GM23248 (cell line): ENCODE measurements at places on chromosomes 11 and 22.
A peak's percentile ranks its signal among the peaks of the same experiment; 100 is the strongest.

- no peaks in the 10 kb centered on the region for H3K4me1 ChIP-seq
- no peak for DNase-seq
- H3K27ac ChIP-seq = no peak overlapping the region
- no peak overlapping the region for H3K4me3 ChIP-seq
- no peaks in the 10 kb centered on the region for H3K36me3 ChIP-seq
- H3K27me3 ChIP-seq = no peaks in the 10 kb centered on the region
Observed at GRCh38 chr11:116335078-116335477, 437.7 kb downstream of the BUD13 start.

- H3K27me3 ChIP-seq = no peaks in the 10 kb centered on the region
- H3K4me3 ChIP-seq = peak overlapping the region; percentile 85
- H3K27ac ChIP-seq = peak overlapping the region; percentile 51
- H3K4me1 ChIP-seq = peaks cover 13% of the 10 kb centered on the region
- no peaks in the 10 kb centered on the region for H3K36me3 ChIP-seq
- peak; percentile 77 for DNase-seq
Observed at GRCh38 chr11:62124186-62125113, 639 bp downstream of the INCENP start.

DNA sequence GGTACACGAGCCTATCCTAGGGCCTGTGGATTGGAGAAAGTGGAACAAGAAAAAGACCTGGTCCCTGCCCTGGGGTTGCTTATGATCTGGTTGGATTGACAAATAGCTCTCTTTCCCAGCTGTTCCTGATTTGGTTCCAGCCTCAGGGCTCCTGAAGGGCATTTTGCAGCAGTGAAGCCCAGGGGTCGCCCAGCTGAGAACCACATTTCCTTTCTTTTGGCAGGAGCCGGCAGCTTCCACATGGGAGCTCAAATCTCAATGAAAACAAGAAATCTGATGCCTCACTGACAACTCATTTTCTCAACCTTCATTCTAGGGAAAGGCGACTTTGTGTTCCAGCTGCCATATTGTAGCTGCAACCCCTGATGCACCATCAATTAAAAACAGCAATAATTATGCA is 140.6 kb upstream of the CADM1 start:
- no peaks in the 10 kb centered on the region for H3K4me1 ChIP-seq
- H3K27me3 ChIP-seq = no peaks in the 10 kb centered on the region; the same call in 1 of the 2 replicates
- no peaks in the 10 kb centered on the region for H3K36me3 ChIP-seq
- H3K4me3 ChIP-seq = no peak overlapping the region
- no peak for DNase-seq

DNA sequence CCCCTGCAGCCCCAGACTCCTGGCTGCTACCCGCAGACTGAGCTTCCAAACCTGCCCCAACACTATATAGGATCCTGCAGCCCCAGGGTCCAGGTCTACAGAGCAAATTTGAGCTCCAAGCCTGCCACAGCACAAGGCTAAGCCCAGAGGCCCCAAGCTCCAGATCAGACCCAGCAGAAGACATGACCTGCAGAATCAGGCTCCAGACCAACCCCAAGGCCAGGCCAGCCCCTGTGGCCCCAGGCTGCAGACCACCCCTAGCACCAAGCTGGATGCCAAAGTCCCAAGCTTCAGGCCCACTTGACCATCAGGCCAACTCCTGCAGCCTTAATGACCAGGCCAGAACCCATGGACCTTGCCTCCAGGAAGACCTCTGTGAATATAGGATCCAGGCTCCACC is 145.3 kb downstream of the DLG2 start:
- no peak for DNase-seq
- no peaks in the 10 kb centered on the region for H3K36me3 ChIP-seq
- no peaks in the 10 kb centered on the region for H3K27me3 ChIP-seq
- H3K4me1 ChIP-seq = no peaks in the 10 kb centered on the region

DNA sequence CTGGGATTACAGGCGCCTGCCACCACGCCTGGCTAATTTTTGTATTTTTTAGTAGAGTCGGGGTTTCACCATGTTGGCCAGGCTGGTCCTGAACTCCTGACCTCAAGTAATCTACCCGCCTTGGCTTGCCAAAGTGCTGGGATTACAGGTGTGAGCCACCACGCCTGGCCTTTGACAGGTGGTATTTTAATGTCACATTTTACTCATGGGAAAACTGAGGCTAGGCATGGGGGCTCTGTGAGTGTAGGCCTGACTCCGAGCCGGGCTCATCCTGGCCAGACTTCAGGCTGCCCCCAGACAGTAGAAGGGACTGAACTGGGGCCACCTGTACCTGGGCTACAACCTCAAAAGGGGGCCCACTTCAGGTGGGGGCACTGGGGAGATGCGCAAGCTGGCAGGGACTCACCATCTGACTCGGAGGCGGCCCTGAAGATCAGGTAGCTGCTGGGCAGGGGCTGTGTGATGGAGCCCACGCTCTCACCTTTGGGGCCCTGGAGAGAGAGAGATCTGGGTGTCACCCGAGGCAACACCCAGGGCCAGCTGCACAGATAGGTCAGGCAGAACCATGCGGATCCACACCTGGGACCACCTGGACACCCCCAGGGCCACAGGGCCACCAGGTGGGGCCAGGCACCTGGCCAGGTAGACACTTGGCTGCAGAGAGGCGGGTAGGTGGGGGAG is 45.8 kb downstream of the OSBPL5 start:
- H3K4me1 ChIP-seq = peaks cover 8% of the 10 kb centered on the region
- H3K36me3 ChIP-seq = peaks cover 20% of the 10 kb centered on the region
- no peaks in the 10 kb centered on the region for H3K27me3 ChIP-seq
- no peak overlapping the region for H3K4me3 ChIP-seq
- H3K27ac ChIP-seq = no peak overlapping the region

GRCh38 chr22:37781434-37782059 is 26.2 kb upstream of the GCAT start:
- H3K36me3 ChIP-seq = no peaks in the 10 kb centered on the region
- no peaks in the 10 kb centered on the region for H3K27me3 ChIP-seq
- DNase-seq = peak; percentile 64
- H3K4me3 ChIP-seq = no peak overlapping the region

DNA sequence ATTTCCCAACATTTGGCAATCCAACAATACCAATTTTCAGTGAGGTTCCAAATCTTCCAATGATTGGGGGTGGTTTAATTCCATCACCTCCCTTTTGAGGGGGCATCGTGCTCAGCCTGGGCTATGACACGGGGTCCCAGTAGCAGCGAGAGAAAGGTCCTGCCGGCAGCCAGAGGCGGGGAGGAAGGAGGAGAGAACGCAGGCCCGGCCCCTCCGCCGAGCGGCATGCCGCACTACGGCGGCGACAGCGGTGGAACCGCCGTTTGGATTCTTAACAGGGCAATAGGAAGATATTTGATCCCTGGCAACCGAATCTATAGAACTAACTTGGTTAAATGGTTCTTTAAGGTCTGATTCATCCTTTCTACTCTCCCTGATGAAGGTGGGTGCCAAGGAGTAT is 18.3 kb upstream of the NDUFA6 start:
- DNase-seq = no peak
- no peaks in the 10 kb centered on the region for H3K36me3 ChIP-seq
- no peak overlapping the region for H3K4me3 ChIP-seq
- H3K4me1 ChIP-seq = no peaks in the 10 kb centered on the region
- H3K27ac ChIP-seq = no peak overlapping the region

- no peaks in the 10 kb centered on the region for H3K36me3 ChIP-seq
- no peak overlapping the region for H3K27ac ChIP-seq
- peaks cover 32% of the 10 kb centered on the region for H3K4me1 ChIP-seq
- no peak overlapping the region for H3K4me3 ChIP-seq
Observed at GRCh38 chr22:36546092-36546804, 17.3 kb upstream of the EIF3D start.

DNA sequence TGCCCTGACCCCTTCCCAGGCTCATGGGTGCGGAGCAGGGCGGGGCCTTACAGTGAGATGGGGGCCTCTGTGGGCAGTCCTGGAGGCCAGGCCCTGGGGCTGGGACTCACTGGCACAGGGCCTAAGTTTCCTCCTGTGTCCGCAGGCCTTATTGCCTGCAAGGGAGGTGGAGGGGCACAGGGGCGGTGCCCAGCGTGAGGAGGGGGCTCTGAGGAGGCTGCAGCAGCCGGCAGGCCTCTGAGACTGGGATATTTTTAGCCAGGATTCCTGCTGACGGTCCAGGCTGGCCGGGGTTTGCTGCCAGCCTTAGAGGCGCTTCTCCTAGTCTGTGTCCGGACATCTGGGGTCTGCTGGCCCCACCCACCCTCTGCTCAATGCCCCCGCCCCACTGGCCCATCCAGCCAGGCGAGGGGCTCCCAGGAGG is 5.7 kb upstream of the RTN4R start:
- H3K4me3 ChIP-seq = no peak overlapping the region
- DNase-seq = no peak
- H3K27ac ChIP-seq = no peak overlapping the region
- no peaks in the 10 kb centered on the region for H3K27me3 ChIP-seq
- no peaks in the 10 kb centered on the region for H3K4me1 ChIP-seq
